Dermis blood vessel endothelial cell (primary cell): ENCODE measurements at places on chromosomes 16 and 17. TPM values are rescaled to one million over a fixed set of nuclear protein-coding genes. Genes with fewer than 3 reads are reported as not detected.

Gene GIT1
- total RNA-seq = 40.7 and 87.2 TPM in 2 replicates

Gene ABCC6
- total RNA-seq = under 0.01 and 0.47 TPM in 2 replicates

Gene SLC35G3
- not detected in 2 replicates for total RNA-seq

Gene OTOP2
- total RNA-seq = not detected in 2 replicates

Gene KRTAP4-6
- total RNA-seq = 0.19 TPM in 1 of 2 replicates, not detected in the other

Gene MYL4
- 0.60 and 1.5 TPM in 2 replicates for total RNA-seq

Gene PRAC2
- total RNA-seq = not detected in 2 replicates

Gene SCNN1G
- total RNA-seq = 0.68 and 2.6 TPM in 2 replicates

Gene NMT1
- total RNA-seq = 69.4 and 79.1 TPM in 2 replicates

Gene RBFOX1
- not detected in 2 replicates for total RNA-seq

Gene NPIPA2
- 0.17 and 0.28 TPM in 2 replicates for total RNA-seq

Gene INTS2
- 20.3 and 22.9 TPM in 2 replicates for total RNA-seq
